Stimulated activated naive CD8-positive, alpha-beta T cell treated with anti-CD3 and anti-CD28 coated beads, Interleukin-15, amount 100 ng/mL, for 72 hours (primary cell): ENCODE measurements at places on chromosomes 11 and 22.

GRCh38 chr11:12864316-12865156 is 144.6 kb upstream of the RASSF10 start:
- DNase-seq: no peak

DNA sequence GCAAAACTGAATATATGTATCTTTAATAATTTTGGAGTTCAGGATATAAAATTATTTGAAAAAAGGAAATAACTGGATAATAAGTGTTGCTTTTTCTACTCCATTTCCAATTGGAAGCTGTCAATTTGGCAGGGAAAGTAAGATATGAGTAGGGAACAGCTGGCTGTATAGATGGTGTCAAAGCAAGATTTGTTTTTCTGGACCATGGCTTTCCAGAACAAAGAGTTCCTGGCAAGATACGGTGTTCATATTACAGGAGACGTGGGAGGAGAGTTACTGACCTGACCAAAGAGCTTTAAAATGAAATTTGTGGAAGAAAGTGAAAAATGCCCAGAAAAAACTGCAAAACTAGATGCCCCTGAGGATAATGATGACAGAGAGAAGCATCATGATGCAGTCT is 442.7 kb upstream of the KIRREL3 start:
- no peak for DNase-seq

- no peak for DNase-seq
Measured at GRCh38 chr22:40376149-40376548, 5.8 kb downstream of the SGSM3 start.

DNA sequence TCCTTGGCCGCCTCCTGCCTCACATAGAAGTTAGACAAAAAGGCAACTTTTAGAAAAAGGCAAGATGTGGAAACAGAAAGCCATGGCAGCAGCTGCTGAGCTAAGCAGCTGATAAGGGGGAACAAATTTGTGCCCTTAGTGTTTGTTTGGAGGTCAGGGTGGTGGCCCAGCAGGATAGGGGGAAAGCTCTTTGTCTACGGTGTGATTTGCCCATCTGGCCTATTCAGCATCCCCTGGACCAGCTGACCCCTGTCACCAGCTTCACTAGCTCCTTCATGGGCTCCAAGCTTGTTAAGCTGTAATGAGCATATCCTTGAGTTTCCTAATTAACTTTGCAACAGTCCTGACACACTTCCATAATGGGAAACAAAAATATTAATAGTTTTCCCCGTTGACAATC is 5.9 kb upstream of the ME3 start:
- DNase-seq: no peak

DNA sequence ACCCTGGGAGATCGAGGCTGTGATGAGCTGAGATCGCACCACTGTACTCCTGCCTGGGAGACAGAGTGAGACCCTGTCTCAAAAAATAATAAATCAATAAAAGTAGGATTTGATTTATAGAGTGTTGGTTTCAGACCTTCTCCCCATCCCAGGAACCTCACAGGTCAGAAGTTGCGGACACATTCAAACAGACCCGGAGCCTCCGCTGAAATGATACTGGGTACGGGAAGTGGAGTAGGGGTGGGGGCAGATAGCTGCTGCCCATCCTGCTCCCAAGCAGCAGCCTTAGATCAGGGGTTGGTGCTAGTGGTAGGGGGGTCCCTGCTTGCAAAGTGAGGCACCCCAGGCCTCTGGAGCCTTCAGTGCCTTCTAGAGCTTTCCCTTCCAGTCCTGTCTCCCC is 7.8 kb downstream of the PRDM11 start:
- DNase-seq: no peak

DNA sequence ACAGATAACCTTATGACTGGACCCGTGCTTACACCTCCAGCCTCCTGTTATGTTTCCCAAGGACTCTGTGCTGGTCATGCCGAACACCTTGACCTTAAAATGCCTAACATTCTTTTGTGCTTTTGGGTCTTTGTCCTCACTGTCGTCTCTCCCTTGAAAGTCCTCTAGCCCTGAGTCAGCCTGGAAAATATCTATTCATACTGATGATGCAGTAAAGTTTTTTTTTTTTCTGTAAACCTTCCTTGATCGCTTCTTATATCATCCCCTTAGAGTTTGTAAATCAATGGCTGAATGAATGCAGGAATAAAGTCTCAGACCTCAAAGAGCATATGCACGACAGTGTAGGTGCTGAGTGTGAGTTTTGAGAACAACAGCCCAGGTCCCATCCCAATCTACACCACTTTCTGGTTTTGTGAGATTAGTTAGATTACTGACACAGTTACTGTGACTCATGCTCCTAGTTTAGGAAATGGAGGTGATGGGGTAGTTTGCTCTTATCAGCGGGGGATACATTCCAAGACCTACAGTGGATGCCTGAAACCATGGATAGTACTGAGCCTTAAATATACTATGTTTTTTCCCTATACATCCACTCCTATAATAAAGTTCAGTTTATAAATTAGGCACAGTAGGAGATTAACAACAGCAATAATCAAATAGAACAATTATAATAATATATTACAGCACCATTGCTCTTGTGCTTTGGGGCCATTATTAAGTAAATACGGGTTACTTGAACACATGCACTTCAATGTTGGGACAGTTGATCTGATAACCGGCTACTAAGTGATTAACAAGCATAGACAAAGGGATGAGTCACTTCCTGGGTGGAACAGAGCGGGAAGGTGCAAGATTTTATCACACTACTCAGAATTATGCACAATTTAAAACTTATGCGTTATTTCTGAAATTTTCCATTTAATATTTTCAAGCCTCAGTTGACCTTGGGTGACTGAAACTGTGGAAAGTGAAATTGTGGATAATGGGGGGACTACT is 8.6 kb downstream of the TCN1 start:
- no peak for DNase-seq

DNA sequence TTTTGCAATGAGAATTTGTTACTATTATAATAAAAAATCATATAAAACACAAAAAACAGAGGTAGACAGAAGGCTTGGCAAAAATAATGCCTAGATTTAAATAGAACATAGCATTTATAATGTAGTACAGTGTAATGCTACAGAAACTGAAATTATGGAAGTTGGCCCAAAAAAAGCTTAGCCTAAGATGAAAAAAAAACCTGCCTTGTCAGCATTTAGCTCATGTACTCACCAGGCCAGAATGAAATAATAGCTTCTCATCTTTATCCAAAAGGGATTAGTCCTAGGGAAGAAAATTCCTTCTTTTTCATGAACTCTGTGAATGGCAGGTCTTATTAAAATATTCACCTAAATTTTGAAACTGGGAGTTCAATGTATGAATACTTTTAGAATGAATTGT is 951.1 kb downstream of the LRRC4C start:
- no peak for DNase-seq

GRCh38 chr11:1702506-1702905 is 5.5 kb downstream of the KRTAP5-6 start:
- DNase-seq: no peak

GRCh38 chr11:36622431-36623136 is 24.5 kb upstream of the RAG2 start:
- no peak for DNase-seq

DNA sequence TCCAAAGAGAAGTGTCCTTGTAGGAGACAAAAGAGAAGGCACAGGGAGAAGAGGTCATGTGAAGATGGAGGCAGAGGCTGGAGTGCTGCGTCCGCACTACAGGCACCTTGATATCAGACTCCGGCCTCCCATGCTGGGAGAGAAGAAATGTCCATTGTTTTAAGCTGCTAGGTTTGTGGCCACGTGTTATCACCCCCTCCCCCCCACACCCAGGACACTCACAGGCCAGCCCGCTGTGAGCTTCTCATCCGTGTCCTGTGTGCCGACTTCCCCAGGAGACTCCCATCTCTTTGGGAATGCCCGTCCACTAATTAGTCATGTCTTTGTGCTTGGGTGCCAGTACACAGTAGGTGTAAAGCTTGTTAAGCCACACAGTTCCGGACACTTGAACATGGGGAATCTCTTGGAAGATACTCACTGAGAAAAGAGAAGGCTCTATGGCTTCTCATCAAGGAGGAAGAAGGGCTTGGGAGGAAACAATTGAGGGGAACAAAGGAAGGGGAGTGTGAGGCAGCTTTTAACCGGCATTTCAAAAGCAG is 1234.7 kb downstream of the TBC1D22A start:
- DNase-seq: no peak

GRCh38 chr11:79422866-79423265 is 18.0 kb downstream of the TENM4 start:
- no peak for DNase-seq

- no peak for DNase-seq
Measured at GRCh38 chr11:36507824-36508489, 2.1 kb downstream of the TRAF6 start.

DNA sequence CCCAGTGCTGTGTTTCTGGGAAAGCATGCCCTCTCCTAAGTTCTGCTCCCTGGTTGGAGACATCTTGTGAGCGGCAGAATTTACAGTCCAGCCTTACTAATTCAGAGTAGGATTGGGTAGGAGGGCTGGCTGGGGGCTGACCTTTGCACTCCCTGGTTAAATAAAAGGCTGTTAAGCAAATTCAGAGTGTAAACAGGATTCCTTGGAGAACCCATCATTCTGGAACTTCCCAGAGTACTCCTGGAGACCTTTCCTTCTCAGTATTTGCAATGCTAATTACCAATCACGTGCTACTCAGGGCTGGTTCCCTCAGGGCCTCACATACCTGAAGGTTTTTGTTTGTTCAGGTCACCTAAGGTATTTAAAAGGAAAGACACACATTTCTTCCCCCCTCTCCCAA is 340.2 kb downstream of the TBC1D22A start:
- DNase-seq: no peak

DNA sequence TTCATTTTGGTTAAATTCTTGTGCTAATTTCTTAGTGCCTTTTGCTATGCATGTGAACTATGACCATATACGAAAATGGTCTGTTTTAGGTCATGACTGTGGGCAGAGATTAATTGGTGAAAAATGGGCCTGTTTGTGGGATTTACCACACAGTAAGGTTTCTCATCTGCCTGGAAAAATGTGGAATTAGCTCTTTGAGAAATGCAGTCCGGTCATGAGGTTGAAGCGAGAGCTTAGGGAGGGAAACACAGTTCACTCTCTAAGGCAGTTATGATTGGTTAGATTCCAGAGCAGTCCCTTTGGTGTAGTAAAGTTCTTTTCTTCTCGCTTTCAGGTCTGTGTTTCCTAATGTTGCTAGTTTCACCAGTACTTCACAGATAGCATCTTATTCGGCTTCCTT is 1.2 kb upstream of the PDE3B start:
- no peak for DNase-seq
